HTR-8/SVneo (cell line): ENCODE measurements at places on chromosomes 2 and 18.

- DNase-seq, result peak; percentile 51
These were observed 113.7 kb upstream of the ZFP36L2 start for GRCh38 chr2:43340066-43340465.

GRCh38 chr18:75132098-75132870, 76.7 kb downstream of the PTGR3 start:
- DNase-seq, result no peak

GRCh38 chr2:86223140-86223926, 24.1 kb downstream of the MRPL35 start:
- no peak for DNase-seq

GRCh38 chr2:192208848-192209247, 14.1 kb upstream of the TMEFF2 start:
- DNase-seq, result no peak

- DNase-seq, result no peak
These were observed 22.5 kb downstream of the SLC14A2 start for GRCh38 chr18:45637546-45638327.

- DNase-seq, result no peak
These were observed 8.6 kb upstream of the SERPINB2 start for GRCh38 chr18:63878925-63879324.

- no peak for DNase-seq
These were observed 21.7 kb downstream of the CTIF start for GRCh38 chr18:48560491-48560890.

GRCh38 chr2:190811811-190812210, 68.8 kb upstream of the GLS start:
- no peak for DNase-seq

DNA sequence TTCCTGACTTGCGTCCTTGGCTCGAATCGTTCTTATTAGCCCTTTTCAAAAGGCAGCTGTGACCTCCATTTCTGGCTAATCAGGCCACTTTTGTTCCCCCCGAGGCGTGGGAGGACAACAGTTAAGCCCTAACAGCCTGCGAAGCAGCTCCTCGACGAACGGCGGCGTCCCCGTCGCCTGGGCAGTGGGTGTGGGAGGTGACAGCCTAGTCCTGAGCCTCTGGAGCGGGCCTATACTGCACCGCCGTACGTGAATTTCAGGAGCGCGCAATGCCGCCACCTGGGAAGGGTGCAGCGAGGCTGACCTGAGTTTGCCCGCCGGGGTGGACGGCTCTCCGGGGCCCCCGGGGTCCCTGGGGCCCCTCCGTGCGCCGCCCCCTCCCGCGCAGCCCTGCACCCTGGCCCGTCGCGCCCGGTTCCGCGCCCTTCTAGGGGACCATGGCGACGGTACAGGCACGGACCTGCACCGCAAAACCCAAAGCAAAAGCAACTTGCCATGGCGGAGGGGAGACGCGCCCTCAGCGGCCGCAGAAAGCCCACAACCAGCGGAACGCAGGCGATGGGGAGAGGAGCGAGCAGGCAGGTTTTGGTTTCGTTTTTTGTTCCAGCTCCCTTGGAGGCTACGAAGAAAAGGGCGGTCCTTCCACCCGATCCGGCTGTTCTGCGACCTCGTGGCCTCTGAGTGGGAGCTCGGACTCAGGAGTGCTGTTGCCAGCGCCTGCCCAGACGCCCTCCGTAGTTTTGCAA, at the start of gene RBM43:
Gene RBM43, minus strand, starts transcription at position 633 of the 746 bp plus-strand sequence. Its CDS starts 136 bp downstream, at position 497.
- DNase-seq, result peak; percentile 92

GRCh38 chr2:237153181-237153580, 67.5 kb downstream of the COPS8 start:
- DNase-seq, result no peak

DNA sequence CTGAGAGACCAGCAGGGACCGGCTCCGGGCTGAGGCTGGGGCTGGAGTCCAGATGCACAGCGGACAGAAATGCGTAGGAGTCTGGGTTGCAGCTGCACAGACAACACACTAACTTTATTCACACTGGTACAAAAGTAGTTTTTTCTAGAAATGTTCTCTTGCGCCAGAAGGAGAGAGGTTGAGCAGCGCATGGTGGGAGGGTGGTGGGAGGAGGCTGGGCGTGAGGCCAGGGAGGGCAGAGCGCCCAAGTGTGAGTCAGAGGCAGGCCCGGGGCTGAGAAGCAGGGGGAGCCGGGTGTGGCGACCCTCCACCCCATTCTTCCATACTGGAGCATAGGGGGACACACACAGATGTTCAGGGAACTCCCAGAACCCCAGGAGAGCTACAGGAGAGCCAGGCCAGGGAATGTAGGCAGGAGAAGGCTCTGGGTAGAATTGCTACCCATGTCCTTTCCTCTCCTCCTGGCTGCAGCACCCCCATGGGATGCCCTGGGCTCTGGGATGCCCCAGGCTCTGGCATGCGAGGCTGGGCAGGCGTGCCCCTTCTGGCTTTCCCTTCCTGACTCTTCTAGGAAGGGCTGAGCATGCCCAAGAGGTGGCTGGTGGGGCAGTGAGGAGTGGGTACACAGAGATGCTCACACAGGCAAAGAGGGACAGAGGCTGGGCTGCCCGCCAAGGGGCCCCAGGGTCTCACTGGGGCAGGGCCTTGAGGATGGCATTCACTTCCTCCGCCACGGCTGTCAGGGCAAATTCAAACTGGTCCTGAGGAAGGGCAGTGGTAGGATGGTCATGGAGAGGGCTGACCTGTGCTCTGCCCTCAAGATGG, 10.6 kb downstream of the DNAJB2 start:
- peak; percentile 51 for DNase-seq
